ENCODE measurements at places on chromosomes 13 and 19.

- DNase-seq, result no peak
These were observed 1.1 kb upstream of the APOE start for GRCh38 chr19:44904426-44904994.

DNA sequence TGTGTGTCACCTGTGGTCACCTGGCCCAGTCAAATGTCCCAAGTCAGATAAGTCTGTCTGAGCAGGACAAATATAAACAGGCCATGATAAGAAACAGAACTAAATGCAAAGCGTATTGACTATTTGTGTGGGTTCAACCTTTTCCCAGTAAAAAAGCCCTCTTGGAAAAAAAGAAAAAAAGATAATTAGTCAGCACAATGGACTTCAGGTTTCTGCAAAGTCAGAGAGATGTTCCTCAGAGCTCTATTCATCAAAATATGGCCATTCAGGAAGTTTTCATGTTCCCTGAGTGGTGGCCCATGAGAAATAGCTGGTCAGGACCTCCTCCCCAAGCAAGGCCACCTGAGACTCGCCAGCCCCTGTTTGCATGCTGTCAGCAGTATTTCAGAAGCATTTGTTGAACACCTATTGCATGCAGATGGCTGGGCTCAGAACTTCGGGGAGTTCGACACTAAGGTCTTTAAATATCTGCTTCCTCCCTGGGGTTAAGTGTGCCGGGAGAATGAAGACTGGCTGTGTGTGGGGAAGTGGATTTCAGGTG is 2.7 kb downstream of the FFAR3 start:
- DNase-seq, result no peak

- DNase-seq, result no peak
These were observed 614.2 kb downstream of the SLITRK5 start for GRCh38 chr13:88285329-88285728.

DNA sequence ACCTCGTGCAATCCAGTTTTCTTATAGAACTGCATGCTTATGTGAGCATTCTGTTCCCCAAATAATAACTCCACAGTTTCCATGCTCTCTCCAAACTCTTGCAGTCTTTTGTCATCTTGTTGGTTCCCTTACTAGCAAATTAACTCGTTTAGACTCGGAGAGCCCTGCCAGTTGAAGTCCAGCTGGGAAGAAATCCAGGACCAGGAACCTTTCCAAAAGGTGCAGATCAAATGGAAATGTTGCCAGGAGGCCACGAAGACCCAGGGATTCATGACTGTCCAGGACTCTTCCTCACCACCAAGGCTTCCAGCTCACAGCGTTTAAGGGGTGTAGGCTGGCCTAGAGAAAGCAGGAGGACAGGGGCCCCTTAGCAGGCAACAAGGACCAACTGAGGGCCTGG is 2.1 kb upstream of the TDRD12 start:
- no peak for DNase-seq

DNA sequence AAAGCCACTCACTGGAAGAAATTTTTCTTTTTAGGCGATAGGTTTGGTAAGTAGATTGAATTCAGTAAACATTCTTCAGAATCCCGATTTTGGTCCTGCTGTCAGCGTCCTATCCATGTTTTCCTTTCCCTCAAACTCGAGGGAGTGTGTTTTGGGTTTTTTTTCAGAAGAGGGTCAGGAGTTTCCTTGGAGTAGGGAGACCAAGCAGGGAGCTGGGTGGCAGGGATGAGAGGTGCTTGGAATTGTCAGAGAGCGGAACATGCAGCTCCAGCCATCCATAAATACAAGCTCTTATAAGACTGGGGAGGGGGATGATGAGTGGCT is 1.6 kb upstream of the PCDH8 start:
- no peak for DNase-seq
